ENCODE measurements at places on chromosomes 5 and 9.

DNA sequence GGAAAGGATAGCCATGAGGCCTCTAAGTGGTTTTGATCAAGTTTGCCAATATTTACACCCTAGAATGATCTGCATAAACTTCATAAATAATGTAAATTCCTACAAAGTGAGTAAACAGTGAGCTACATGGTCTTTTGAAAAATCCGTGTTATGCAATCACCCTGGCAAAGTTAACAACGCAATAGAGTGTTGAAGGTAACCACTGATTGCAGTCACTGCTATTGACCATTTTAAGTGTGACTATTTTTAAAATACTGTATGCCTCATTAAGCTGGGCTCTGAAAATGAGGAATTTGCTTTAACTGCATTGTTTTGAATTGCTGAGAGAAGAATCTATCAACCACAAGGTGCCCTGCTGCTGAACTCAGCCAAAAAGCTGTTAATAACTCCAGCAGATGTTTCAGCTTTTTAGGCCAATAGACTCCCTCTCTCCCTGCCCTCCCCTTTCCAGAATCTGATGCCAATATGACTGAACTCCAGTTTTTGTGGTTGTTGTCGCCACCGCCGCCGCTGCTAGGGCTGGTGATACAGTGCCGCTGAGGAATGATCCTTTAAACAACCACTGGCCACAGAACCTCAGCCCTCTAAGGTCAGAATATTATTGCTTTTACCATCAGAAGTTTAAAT, 35.3 kb upstream of the SMARCA2 start:
- H3K4me3 ChIP-seq: peak overlapping the region; percentile 23
- peaks cover 15% of the 10 kb centered on the region for H3K4me1 ChIP-seq
- H3K27me3 ChIP-seq: no peaks in the 10 kb centered on the region
- peak; percentile 92 for DNase-seq
- H3K27ac ChIP-seq: peak overlapping the region; percentile 64

DNA sequence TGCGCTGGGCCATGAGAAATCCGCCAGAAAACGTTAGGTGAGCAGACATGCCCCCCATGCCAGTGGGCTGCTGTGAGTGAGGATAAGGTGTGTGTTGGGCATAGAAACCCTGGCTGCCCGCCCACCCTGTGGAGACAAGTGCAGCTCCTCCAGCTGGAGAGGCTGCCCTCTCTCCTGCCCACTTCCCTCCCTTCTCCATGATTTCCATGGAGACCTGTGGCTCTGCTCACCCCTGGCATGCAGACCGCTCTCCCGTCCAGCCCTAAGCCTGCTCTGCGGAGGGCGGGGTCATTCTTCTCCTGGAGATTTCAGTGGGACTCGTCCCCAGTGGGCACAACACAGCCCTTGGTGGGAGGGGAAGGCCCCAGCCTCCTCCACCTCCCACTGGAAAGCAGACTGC, 133.0 kb upstream of the FAM120A start:
- DNase-seq: no peak
- H3K27ac ChIP-seq: no peak overlapping the region
- H3K36me3 ChIP-seq: peaks cover 3% of the 10 kb centered on the region

DNA sequence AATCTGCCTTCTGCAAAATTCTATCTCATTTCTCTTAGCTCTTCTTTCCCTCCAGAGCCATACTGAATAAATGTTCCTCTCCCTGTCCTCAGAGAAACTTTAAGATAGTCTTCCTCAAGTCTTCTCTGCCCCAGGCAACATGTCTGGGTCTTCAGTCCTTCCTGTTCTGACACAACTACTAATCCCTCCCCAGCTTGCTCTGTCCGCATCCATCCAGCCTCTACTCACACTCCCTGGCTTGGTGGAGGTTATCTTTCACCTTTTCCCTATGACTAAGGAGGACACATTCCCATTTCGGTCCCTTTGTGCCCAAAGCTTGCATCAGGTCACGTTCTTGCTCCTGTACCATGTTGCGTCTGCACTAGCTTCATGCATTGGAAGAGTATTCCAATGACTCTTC, 143.3 kb downstream of the TTLL11 start:
- no peak for DNase-seq
- no peak overlapping the region for H3K27ac ChIP-seq
- H3K36me3 ChIP-seq: peaks cover 7% of the 10 kb centered on the region
- no peak overlapping the region for H3K4me3 ChIP-seq
- no peaks in the 10 kb centered on the region for H3K27me3 ChIP-seq

- H3K4me1 ChIP-seq: peaks cover 23% of the 10 kb centered on the region
- no peak overlapping the region for H3K4me3 ChIP-seq
- no peak for DNase-seq
- no peaks in the 10 kb centered on the region for H3K36me3 ChIP-seq
- H3K27ac ChIP-seq: no peak overlapping the region
These were observed 86.2 kb upstream of the HSPA9 start for GRCh38 chr5:138661291-138661960.

DNA sequence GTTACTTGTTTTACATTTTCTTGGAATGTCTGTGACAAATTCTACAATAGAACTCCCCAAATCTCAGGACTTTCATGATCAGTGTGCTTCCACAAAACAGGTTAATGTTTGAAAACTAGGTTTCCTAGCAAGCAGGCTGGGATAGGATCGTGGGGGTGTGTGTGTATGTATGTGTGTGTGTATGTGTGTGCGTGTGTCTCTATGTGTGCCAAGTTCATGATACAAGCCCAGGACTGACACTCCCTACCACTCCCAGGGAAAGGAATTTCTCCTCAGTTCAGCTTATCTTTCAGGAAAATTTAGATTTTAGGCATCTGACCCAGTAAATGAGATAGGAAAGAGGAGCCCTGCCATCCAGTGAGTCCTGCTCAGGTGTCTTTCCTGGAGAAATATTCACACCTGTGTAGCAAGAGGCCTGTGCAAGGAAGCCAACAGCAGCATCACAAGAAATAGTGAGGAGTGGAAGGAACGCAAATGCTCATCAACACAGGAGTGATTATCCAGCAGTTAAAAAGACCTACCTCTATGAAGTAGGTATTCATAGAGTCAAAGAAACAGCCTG, 13.8 kb upstream of the ABLIM3 start:
- no peak overlapping the region for H3K27ac ChIP-seq
- peaks cover 5% of the 10 kb centered on the region for H3K27me3 ChIP-seq

GRCh38 chr5:89213573-89213972, 330.6 kb upstream of the MEF2C start:
- peak overlapping the region; percentile 9 for H3K4me3 ChIP-seq
- peak; percentile 93 for DNase-seq
- H3K4me1 ChIP-seq: no peaks in the 10 kb centered on the region
- H3K27ac ChIP-seq: no peak overlapping the region
- no peaks in the 10 kb centered on the region for H3K36me3 ChIP-seq

Measured in muscle of leg (tissue), 16 donors.